Hematopoietic multipotent progenitor cell (in vitro differentiated cells): ENCODE measurements at places on chromosomes 1 and 21.

GRCh38 chr1:61198554-61198953 lies 116.2 kb downstream of the NFIA start:
- DNase-seq, result no peak

DNA sequence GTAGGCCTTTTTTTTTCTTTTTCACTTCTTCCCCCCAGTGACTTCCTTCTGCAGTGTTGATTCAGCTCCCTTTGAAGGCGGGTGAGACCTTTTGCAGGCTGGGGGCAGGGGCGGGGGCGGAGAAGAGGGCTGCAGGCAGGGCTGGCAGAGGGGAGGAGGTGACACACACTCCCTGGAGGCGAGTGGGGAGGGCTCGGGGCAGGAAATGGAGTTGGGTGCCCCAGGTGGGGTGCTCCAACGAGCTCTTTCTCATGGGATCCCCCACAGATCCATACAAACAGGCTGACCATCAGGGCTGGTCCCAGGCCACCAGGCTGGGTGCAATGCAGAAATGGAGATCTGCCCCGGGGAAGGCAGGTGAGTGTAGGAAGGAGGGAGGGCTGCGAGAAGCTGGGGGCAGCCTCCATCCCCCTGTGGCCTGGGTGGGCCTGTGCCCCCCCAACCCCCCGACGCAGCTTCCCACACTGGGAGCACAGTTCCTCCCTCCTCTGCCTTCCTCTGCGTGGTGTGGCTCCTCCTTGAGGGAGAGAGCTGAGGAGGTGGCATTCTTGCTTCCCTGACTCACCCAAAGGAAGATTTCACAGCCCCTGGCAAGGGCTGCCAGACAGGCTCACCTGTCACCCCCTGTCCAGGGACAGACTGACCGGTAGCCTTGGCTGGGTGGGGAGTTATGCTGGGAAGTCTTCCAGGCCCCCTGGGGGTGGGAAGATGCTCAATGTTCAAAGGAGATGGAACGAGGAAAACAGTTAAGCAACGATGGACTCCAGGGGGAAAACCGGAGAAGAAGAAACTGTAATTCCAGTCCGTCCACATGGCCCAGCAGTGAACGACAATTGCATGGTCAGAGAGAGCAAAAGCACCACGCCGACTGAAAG lies 7.1 kb upstream of the ITGB2 start:
- peak; percentile 76 for DNase-seq

GRCh38 chr21:46423546-46424038 lies 35.1 kb upstream of the DIP2A start:
- no peak for DNase-seq

DNA sequence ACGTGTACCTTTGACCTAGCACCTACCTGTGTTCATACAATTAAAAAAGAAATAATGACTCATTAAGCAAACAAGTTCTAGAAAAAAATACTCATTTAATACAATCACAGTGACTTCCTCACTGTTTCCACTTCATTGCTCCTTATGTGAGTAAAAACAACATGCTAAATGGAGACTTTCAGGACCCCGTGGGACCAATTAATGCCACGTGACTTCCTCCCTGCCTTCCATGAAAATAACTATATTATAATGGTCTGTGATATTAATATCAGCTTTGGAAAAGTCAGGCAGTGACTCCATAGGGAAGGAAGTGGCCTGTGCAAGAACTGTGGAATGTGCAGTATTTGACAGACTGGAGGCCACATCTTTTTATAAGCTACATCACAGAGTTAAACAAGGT lies 337.8 kb downstream of the HLX start:
- DNase-seq, result no peak
